ENCODE measurements at places on chromosomes 5 and 9.

DNA sequence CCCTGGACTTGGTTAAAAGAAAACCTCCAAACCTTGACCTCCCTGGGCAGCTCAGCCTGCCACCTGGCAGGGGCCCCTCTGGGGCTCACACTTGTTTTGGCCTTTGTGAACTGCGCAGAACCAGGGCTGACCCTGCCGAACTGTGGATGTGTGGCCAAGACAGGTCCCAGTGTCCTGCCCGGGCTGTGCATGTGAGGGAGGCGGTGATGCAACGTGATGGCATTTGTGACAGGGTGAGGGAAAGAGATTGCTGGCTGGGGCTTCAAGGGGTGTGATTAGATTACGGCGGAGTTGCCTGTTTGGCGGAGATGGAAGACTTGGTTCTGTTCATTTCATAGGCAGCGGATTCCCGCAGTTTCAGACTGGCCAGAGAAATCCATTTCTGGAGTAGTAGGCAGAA, 30.4 kb upstream of the NKX2-5 start:
- DNase-seq = no peak

- DNase-seq = no peak
These were observed 116.7 kb upstream of the RETREG1 start for GRCh38 chr5:16733331-16734006.

DNA sequence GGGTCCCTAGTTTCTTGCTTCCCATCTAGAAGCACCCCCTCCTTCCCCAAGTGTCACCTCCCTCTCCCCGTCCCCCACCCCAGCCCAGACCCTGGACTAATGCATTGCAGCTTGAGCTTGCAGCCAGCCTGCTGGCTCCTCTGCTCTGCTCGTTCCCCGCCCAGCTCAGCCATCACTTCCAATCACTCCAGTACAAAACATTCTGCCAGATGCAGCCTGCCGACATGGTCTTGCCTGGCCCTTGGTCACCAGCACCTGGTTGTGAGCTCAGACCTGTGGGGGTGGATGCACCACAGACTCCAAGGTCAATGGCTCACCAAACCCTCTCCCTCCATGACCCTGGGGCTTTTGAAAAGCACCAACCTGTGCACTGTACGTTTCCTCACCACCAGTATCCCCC, 172.9 kb upstream of the SMIM23 start:
- no peak for DNase-seq

GRCh38 chr9:121654499-121655140, 3.2 kb downstream of the DAB2IP start:
- no peak for DNase-seq

DNA sequence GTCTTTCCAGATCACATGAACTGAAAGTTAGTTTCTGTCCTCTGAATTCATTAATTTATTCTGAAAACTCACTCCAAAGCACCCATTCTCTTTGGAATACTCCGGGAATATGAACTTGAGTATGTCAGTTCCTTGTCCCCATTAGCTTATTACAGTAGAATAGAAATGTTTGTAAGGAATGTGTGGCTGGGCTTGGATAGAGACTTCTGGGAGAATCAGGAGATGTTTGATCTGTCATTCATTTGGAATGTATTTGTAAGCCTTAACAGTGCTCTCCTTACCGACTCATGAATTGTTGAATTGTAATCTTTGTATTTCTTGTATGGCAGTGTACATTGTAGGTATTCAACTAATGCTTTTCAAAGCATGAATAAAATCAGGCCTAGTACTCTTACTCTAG, 548.4 kb downstream of the LRRC70 start:
- no peak for DNase-seq

DNA sequence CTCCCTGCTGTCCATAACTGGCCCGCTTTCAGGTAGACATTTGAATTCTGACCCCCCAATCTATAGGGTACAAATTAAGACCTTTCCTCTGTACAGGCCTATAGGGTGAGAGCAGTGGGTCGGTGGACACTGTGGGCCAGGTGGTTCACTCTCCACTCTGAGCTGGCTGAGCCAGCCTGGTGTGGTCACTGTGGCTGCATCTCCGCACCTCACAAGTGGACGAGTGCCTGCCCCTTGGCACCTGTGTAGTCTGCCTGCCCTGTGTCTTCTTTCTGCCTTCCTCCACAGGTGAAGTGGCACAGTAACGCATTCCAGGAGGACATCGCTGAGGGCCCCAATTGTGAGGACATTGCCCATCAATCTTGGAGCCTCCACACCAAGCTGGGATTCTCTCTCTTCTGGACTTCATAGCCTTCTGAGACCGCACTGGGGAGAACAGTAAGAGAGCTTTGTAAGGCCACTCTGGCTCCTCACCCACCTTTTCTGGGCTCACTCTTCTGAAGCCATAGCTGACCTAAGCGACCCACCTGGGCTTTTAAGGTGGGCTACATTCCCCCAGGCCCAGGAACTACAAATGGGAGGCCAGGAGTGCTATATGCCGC, 33.5 kb upstream of the JADE2 start:
- DNase-seq = no peak
